Right hindlimb (tissue), 1 donor: ENCODE measurements at places on chromosomes 2 and 18.

- DNase-seq: peak; percentile 94
Measured at GRCh38 chr18:37393945-37394609, 171.5 kb downstream of the CELF4 start.

- DNase-seq: no peak
Measured at GRCh38 chr18:46013484-46014189, 46.5 kb upstream of the EPG5 start.

DNA sequence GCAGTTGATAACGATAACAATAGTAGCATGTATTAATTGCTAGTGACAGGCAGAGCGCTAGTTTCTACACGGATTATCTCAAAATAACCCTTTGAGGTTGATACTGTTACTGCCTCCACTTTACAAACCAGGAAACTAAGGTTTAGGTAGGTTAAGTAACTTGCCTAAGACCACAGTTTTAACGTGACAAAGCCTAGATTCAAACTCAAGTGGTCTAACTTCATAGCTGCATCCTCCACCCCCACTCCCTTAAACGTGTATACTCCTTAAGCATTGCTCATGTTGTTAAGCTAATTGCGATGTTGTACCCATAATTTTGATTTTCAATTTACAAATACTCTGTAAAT, 1.2 kb downstream of the ME2 start:
- DNase-seq: no peak

DNA sequence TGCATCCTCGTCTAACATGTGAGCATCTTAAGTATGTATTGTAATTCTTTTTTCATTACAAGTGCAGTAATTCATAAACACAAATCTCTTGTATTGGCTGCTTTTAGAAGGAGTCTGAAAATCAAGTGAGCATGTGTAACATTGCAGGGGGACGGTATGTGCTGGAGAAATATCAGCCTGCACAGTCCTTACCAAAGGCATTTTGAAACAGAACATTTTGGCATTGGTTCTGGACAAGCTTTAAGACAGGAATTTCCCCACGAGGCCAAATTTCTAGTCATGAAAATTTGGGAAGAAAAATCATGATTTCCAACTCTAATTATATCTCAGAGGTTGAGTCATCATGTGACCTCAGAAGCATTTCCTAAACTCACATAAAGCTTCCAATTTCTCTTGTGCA, 24.7 kb upstream of the NRP2 start:
- DNase-seq: no peak

GRCh38 chr2:121659933-121660332, 10.7 kb upstream of the CLASP1 start:
- no peak for DNase-seq
